SK-N-SH treated with all-trans-retinoic acid at 6 μM for 48 hours (cell line): ENCODE measurements at places on chromosomes 11 and 22.

DNA sequence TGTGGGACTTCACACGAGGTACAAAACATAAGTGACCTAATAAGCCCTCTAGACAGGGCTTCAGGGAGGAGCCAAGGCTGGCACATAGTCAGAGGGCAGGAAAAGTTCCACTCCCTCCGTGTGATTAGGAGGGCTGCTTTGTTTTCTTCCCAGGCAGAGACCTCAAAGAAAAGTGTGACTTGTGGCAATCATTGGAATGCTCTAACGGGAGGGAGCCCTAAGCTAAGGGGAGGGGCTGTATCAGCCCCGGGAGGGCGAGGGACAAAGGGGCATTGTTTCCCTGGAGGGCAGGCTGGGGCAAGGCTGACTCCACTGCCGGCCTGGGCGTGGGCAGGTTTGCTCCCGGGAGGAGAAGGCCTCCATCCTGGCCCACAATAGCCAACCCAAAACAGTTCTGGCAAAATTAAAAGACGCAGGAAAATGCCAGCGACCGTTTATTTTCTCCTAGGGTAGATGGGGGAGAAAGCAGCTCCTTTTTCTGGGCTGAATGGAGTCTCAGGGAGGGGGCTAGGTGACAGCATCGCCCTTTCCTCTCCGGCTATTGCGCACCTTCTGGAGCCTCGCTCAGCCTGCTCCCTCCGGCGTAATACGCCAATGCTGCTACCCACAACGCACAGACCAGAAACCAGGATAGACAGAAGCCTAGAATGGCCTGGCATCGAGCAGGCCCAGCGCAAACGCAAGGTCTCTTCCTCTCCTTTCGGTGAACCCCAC, 60.2 kb downstream of the ENDOD1 start:
- no peak for ATAC-seq

DNA sequence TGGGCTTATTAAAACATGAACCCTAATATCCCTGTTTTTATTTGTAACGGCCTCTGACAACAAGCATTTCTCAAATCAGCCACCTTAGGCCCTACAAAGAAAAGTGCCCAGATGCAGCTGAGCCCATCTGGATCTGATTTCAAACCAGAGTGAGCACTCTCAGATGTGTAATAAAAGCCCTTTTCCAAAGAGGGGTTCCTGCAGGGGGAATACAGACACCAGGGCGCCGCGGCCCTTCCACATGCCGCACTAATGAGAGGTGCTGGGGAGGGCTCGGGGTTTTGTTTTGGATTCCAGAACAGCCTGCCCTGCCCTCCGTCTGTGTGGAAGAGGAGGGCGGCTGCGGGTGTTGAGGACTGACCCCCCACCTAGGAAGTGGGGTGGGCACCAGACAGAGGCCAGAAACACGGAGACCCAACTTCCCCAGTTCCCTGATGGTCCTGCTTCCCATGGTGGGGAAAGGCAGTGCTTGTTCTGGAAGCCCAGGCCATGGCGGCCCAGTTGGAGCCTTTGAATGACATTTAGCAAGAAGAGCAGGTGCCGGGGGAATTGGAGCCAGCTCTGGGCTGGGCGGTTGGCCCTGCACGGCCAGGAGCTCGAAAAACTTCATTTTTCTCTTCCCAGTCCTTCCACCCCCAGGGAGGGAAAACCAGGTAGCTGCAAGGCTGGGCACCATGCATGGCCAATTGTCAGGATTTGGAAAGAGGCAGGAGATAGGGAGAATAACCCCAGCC, 63.7 kb downstream of the MACROD1 start:
- ATAC-seq: peak; percentile 68

- no peak for ATAC-seq
These were observed 244.9 kb downstream of the CASP12 start for GRCh38 chr11:104653407-104653806.

DNA sequence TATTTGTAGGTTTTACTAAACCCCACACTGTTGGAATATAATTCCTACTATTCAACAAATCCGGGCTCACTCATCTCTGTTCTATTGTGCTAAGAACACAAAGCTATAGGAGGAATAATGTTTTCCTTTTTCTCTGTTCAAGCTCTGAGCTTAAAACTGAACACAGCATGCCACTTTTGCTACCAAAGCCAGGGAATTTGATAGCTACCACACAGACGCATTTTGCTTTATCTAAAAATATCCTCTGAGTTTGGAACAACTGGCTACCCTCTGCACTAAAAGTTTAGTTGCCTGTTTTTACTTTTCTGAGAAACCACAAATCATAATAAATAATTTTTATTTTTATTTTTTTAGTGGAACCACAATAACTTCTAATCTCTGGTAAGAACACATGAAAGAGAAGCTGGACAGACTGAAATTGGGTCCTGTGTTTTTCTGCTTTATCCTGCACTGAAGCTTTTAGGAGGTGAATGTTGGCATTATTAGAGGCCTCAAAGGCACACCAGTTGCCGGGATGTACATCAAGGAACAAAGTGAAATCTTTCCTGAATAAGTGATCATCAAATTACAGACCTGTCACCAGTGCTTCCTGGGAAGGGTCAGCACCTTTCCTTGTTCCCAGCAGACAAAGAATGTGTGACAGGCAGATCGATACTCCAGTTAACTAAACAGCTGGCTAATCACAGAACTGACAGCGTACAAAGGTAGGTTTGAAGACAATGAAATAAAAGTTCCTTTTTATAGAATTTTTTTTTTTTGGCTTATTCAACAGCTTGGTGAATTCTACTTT, 523.2 kb upstream of the TENM4 start:
- no peak for ATAC-seq

DNA sequence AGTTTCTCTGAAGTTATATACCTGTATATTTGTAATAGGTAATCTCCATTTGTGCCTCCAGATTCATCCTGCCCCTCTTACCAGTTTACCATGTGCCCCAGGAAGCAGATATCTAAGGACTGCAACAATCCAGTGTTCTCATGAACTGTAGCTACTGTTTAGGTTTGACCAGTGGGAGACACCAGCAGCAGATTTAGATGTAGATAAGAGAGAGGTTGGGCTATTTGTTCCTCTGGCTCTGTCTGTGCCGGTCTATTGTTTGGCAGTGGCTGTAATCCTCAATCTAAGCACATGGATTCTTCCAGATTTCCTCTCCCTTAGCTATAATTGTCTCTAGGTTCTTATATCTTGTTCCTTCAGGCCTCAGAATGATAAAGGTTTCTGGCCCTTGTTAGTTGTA, 88.4 kb downstream of the ANO3 start:
- ATAC-seq: no peak

- ATAC-seq: no peak
These were observed 30.7 kb downstream of the PRR5L start for GRCh38 chr11:36326524-36327419.

DNA sequence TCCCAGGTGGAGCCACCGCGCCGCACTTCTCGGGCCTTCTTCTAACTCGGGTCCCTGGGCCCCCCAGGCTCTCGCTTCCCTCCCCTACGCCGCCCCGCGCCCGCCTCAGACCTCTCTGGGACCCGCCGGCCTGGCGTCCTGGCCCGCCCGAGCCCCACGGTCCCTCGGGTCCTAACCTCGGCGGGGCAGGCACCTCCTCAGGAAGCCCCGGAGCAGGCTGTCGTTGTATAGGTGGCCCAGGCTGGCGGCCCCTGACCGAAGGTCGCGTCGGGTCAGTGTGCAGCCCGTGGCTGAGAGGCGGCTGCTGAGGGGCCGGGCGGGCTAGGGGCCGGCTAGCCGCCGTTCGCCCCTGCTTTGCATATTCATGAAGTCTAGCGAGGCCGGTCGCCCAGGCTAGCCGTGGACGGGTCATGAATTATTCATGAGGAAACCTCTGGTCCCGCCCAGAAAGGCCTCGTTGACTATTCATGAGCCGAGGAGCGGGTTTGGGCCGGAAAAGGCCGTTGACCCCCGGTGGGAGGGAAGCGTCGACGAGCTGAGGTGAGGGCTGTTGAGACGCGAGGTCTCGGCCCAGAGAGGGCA, at the start of gene HORMAD2:
Gene HORMAD2, plus strand, starts transcription at position 513 of the 582 bp plus-strand sequence. CDS start 13,489 bp downstream, outside the sequence.
- no peak for ATAC-seq

GRCh38 chr11:116852261-116853031, 15.0 kb upstream of the APOA1 start:
- ATAC-seq: peak; percentile 19

GRCh38 chr11:47216121-47216798, 1.5 kb downstream of the DDB2 start:
- peak; percentile 54 for ATAC-seq

DNA sequence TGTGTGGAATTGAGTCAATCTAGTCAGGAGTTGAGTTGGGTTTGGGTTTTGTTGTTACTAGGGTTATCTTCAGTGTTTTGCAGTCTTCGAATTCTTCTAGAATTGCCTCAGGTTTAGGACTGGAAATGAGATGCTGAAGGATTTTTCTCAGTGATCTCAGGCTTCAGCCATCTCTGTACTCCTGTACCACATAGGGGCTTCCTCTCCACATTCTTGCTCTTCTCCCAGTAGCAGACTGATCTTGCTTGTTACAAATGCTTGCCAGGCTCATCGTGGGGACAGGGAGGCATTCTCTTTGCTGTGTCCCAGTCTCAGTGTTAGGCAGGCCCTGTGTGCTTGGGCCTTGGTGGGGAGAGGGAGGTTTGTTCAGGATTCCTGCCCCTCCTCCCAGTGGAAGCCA, 96.1 kb downstream of the LRRC32 start:
- no peak for ATAC-seq
